ENCODE measurements at places on chromosomes 5 and 9. TPM values are rescaled to one million over a fixed set of nuclear protein-coding genes. Genes with fewer than 3 reads are reported as not detected.

DNA sequence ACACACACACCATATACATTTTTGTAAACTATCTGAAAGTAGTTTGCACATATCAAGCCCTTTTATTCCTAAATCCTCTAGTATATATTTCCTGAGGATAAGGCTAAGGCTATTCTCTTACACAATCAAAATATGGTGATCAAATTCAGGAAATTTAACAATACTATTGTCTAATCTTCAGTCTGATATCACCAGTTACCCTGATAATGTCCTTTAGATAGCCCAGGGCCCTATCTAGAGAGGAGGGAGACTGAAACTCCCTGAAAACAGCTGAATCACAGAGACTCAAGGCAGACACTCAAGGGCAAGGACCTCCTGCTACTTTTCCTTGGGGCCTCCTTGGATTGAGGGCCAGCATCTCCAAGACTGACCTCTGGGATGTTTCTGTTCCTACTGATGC is 30.4 kb downstream of the PTTG1 start:
- no peak for DNase-seq
- no peaks in the 10 kb centered on the region for H3K36me3 ChIP-seq
- H3K27me3 ChIP-seq, result no peaks in the 10 kb centered on the region
- H3K4me3 ChIP-seq, result no peak overlapping the region
- no peak overlapping the region for H3K27ac ChIP-seq

Gene FOXI1
- not detected for total RNA-seq

- no peaks in the 10 kb centered on the region for H3K27me3 ChIP-seq
- H3K4me1 ChIP-seq, result no peaks in the 10 kb centered on the region
- DNase-seq, result no peak
- H3K27ac ChIP-seq, result no peak overlapping the region
- H3K4me3 ChIP-seq, result no peak overlapping the region
- no peaks in the 10 kb centered on the region for H3K36me3 ChIP-seq
Observed at GRCh38 chr5:137234973-137235943, 263.9 kb downstream of the SPOCK1 start.

Gene MAPKAP1
- total RNA-seq, result 79.7 TPM

DNA sequence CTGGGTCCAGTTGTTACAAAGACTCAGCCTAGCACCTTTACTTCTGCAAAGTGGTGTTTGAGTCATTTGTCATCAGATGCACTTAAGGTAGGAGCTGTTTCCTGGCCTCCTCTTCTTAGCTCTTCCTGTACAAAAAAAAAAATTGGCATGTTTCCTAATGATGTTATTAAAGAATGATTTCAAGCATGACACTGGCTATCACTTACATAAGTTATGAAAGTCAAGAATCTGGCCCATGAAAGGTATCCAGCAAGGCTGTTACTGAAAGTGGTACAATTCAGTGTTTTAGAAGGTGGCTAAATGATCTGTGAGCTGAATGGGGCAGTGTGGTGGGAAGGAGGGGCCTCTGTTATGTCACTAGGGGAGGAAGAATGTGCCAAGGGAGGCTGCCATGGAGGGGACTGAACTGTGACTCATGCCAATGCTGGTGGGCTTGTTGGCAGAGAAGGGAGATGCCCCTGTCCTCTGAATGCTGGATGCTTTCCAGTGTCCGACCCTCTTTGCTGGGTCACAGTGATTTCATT is 175.1 kb upstream of the MAP1B start:
- H3K4me1 ChIP-seq, result no peaks in the 10 kb centered on the region
- no peaks in the 10 kb centered on the region for H3K27me3 ChIP-seq
- DNase-seq, result no peak
- H3K27ac ChIP-seq, result no peak overlapping the region
- H3K36me3 ChIP-seq, result no peaks in the 10 kb centered on the region
- H3K4me3 ChIP-seq, result no peak overlapping the region

Measured in upper lobe of left lung (tissue), 6 donors.